ENCODE measurements at places on chromosomes 7 and 10. TPM values are rescaled to one million over a fixed set of nuclear protein-coding genes. Genes with fewer than 3 reads are reported as not detected.

The ZNF467 gene
- 5.2 TPM for total RNA-seq

The NUTM2B gene
- total RNA-seq: 1.2 TPM

The SPAM1 gene
- not detected for total RNA-seq

The CYP2C8 gene
- total RNA-seq: 0.22 TPM

The ZPBP gene
- total RNA-seq: not detected

DNA sequence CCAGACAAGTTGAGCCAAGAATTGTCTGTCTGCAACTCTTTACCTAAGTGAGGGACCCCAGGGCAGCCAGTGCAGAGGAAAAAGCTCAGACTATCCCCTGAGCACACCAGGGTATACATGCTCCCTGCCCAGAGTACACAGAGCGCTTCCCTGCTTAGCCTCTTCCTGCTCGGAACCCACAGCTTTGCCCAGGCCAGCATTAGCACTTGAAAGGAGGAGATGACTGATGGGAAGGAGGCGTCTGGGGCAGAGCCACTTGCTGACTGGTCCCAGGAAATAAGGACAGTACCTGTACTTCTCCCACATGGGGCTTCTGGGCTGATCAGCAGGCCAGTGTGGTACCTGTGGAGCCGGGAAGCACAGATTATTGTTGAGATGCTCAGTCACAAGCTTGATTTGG lies 48.4 kb upstream of the TRIM8 start:
- no peak for DNase-seq

GRCh38 chr10:9811601-9812000 lies 1206.1 kb upstream of the CELF2 start:
- no peak for DNase-seq

GRCh38 chr7:35909870-35910357 lies 109.1 kb downstream of the SEPTIN7 start:
- no peak for DNase-seq

DNA sequence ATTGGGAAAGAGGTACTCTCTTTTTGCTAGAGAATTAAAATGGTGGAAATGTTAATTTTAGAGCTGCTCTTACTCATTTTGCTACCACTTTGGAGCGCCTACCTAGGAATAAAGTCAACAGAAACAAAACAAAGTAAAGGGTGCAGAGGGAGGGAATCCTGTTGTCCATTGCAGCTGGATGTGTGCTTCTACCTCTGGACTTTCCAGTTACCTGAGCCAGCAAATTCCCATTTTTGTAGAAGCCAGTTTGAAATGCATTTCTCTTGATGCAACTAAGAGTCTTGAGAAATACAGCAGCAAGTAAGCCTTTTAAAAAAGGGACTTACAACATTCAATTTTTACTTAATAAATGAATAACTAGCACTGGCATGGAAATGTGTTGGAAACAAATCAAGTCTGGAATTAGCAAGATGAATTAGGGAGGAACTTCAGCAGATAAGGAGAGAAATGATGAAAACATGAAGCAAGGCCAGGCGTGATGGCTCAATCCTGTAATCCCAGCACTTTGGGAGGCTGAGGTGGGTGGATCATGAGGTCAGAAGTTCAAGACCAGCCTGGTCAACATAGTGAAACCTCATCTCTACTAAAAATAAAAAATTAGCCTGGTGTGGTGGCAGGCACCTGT lies 113.5 kb upstream of the CTTNBP2 start:
- DNase-seq: no peak

GRCh38 chr7:115679976-115680375 lies 350.6 kb downstream of the TFEC start:
- no peak for DNase-seq

DNA sequence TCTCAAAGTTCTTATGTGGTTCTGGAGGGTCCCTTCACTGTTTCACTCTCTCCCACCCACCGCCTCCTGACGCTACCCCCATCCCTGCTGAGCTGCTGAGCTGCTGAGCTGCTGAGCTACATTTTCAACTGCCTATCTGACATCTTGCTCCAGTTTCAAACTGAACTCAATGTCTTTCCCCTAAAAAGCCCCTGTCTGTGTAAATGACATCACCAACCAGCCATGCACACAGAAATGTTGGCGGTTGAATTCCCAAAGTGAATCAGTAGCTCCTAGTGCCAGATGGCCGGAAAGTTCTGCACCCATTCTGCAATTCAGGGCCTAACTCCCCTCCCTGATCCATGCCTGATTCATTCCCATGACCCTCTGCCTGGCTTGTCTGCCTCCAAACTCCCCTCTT lies 71.2 kb downstream of the WNT2 start:
- DNase-seq: no peak

DNA sequence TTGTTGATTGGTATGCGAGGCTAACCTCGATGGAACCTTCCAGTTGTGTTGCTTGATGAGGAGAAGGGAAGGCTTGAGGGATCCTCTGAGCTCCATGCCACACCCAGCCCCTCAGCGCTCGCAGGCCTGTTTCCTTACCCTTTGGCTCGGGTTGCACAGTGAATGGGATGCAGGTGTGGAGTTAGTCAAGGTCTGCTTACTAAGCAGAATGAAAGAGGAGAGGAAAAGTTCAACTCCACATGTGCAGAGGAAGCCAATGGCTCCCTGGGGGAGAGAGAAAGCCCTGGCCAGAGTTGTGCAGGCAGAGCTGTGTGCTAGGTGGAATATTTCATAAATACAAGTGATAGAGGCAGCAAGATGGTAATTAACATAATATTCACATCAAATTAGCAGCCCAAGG lies 85.5 kb downstream of the JCAD start:
- no peak for DNase-seq

GRCh38 chr10:22022257-22023032 lies 18.9 kb upstream of the DNAJC1 start:
- DNase-seq: peak; percentile 46

DNA sequence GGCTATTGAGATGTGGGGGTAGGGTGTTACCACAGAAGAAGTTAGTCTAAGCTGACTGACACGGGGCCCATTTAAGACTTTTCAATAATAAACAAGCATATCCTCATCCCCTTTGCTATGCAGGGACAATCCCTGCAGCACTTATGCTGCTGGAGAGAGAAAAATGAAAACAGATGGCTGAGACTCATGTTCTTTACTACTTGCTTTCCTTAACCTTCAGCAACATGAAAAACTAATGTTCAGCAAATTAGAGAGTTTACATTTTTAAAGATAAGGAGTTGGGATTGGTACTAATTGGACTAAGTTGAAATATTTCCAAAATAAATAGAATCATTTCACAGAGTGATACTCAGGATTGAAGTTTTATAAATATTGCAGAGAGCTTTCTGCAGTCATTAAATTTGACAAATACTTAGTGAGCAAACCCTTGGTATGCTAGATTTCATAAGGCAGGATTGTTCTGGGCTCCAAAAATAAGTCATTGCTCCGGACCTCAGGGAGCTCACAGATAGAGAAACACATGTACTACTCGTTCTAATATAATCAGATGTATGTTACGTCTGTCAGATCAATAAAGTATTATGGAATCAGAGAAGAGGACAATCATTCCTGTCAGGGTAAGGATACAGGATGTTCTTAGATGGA lies 147.1 kb upstream of the LRRN3 start:
- DNase-seq: no peak

GRCh38 chr10:15744217-15744865 lies 24.6 kb upstream of the ITGA8 start:
- DNase-seq: no peak

DNA sequence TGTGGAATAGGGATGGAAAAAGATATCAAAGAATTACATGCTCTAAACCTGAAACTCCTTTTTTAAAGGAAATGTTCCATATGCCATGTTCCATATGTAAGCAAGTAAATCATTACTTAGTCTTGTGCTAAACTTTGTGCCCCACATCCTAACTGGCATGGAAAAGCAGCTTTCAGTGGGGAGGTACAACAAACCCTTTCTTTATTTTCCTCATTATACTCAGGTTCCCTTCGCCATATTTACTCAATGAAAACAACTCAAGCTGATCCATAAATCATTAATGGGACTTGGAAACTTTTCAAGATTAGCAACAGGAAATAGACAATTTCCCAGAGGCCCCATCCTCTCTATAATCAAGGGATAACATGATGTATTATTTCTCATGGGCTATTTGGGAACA lies 56.0 kb downstream of the GSAP start:
- DNase-seq: no peak

DNA sequence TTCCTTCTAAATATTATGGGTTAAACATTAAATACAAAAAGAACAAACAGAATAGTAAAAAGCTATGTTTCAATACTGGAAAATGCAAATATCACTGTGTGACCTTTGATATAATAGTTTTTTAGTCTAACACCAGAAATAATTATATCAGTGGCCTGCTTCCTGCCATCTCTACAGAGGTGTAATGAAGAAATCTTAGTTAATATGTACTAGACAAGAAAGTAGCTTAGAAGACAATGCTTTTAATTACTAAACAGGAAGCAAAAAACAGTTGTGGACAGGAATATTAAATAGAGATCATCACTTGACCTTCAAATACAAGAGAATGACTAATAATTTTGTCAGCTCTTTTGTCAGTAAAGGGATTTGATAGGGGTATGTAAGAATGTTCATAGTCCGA lies 47.4 kb upstream of the LRRN3 start:
- no peak for DNase-seq

All from Right ventricle myocardium superior (tissue), 1 donor.